Caco-2 (cell line): ENCODE measurements at places on chromosomes 12 and 14. TPM values are rescaled to one million over a fixed set of nuclear protein-coding genes. Genes with fewer than 3 reads are reported as not detected.

DNA sequence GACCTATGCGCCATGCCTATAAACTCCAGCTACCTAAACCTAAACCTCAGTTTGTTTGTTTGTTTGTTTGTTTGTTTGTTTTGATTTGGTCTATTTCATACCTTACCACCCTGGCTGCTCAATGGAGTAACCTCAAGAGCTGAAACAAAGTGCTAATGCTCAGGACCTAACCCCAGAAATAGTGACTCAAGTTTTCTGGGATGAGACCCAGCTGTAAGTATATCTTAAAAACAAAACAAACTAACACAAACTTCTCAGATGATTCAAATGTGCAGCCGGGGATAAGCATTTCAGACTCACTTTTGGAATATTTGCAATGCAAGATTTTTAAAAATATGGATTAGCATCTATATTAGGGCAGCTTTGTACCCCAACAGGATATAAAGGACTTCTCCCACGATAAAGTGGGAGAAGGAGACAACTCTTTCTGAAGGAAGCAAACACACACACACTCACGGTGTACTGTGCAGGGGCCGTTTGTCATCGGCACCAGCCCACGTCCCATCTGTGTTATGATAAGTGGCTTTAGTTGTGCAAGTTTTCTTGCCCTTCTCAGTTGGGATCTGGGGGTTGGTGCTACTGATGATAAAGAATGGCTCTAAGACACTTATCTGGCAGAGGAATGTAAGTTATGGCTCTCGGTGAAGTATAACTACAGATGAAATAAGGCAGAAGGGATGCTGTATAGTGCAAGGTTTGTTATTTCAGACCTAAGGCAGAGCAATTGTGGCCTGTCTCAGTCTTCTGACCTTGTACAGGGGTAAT is 516.7 kb upstream of the TMEM132C start:
- H3K27ac ChIP-seq = no peak overlapping the region
- no peaks in the 10 kb centered on the region for H3K4me1 ChIP-seq
- no peaks in the 10 kb centered on the region for H3K27me3 ChIP-seq

Gene BDKRB1
- 0.18 TPM in 1 of 2 replicates, not detected in the other for total RNA-seq

DNA sequence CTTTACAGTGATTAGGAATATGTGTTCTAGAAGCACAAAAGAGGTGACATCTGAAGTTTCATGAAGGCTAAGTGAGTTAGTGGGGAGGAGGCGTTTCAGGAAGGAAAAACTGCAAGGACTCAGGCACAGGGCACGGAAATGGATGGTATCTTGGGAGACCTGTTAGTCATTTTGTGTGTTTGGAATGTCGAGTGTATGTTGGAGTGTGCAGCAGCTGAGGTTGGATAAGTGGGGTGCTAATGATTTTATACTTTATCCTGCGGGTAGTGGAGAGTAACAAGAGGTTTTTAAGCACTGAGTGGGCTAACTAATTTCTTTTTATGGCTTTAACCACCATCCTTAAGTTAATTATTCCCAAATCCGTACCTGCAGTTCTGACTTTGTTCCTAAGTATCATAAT is 571.5 kb upstream of the FBXO33 start:
- no peak overlapping the region for H3K4me3 ChIP-seq
- DNase-seq = no peak
- no peaks in the 10 kb centered on the region for H3K36me3 ChIP-seq
- no peaks in the 10 kb centered on the region for H3K27me3 ChIP-seq

Gene HVCN1
- 0.23 TPM in 1 of 2 replicates, not detected in the other for total RNA-seq

DNA sequence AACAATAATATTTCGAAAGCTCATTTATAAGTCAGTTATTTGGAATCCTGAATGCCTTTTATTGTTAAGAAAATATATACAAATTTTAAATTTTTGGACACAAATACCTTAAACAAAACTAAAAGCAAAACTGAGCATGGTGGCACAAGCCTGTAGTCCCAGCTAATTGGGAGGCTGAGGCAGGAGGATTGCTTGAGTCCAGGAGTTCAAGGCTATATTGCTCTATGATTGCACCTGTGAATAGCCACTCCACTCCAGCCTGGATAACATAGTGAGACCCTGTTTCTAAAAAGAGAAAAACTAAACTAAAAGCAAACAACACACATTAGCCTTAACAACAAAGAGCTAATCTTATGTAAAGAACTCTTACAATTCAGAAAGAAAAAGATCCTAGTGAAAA is 78.8 kb downstream of the SMOC1 start:
- no peaks in the 10 kb centered on the region for H3K4me1 ChIP-seq
- no peak overlapping the region for H3K27ac ChIP-seq
- DNase-seq = no peak
- H3K4me3 ChIP-seq = no peak overlapping the region
- H3K36me3 ChIP-seq = no peaks in the 10 kb centered on the region

DNA sequence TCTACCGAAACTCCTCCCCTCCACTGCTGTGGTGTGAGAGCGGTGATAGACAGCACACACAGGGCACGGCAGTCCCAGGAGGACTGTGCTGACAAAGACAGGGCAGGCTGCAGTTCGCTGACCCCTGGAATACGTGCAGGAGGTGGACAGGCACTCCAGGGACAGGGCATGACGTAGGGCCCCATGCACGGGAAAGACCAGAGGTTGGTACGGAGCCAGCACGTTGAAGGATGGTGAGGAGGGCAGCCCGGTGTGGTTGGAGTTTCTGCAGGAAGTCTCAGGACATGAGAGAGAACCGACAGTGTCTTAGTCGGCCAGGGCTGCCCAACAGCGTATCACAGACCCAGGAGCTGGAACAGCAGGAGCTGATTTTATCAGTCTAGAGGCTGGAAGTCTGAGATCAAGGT is 254.2 kb upstream of the FKBP4 start:
- peaks cover 2% of the 10 kb centered on the region; the same call in 1 of the 2 replicates for H3K27me3 ChIP-seq
- no peaks in the 10 kb centered on the region for H3K4me1 ChIP-seq
- no peaks in the 10 kb centered on the region for H3K36me3 ChIP-seq
- DNase-seq = no peak

GRCh38 chr12:3790642-3791041 is 37.7 kb upstream of the CRACR2A start:
- H3K27ac ChIP-seq = no peak overlapping the region
- no peak for DNase-seq
- H3K4me3 ChIP-seq = no peak overlapping the region

Gene RGS6
- not detected in 2 replicates for total RNA-seq

DNA sequence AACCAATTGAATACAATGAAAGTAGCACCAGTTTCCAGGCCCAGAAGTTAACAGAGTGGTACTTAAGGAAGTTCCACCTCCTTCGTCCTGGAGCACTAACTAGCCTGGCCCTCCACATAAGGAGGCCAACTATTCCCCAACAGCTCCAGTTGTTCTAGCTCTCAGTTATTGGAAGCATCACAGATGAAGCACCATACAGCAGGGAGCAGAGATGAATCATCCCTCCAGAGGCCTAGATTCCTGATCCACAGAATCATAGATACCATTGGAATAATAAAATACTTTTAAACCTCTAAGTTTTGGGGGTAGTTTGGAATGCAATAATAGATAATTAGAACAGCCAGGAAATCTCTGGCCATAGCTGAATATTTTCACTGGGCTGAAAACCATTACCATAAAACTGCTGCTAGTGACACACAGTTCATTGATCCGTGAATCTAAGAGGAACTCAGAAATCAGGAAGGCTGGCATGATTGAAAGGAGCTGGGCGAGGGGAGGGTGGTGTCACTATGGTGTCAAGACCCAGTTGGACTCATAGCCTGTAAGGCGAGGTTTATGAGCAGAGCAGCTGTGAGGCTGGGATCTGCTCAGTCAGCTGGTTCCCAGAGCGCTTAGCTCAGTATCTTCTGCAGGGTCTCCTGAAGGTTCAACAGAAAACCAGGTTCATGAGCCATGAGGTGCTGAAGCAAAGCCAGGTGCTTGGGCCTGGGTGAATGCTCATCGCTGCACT is 371.4 kb upstream of the TMTC1 start:
- H3K27me3 ChIP-seq = no peaks in the 10 kb centered on the region
- H3K36me3 ChIP-seq = no peaks in the 10 kb centered on the region
- no peak overlapping the region for H3K27ac ChIP-seq
- DNase-seq = no peak

- H3K4me1 ChIP-seq = peaks cover 13% of the 10 kb centered on the region; the same call in 1 of the 2 replicates
- H3K27ac ChIP-seq = no peak overlapping the region
- no peaks in the 10 kb centered on the region for H3K36me3 ChIP-seq
- no peak overlapping the region for H3K4me3 ChIP-seq
- no peaks in the 10 kb centered on the region for H3K27me3 ChIP-seq
These were observed 31.0 kb downstream of the PLCZ1 start for GRCh38 chr12:18706798-18707197.

Gene PRB4
- total RNA-seq = not detected in 2 replicates

Gene ING4
- total RNA-seq = 31.6 and 32.8 TPM in 2 replicates

DNA sequence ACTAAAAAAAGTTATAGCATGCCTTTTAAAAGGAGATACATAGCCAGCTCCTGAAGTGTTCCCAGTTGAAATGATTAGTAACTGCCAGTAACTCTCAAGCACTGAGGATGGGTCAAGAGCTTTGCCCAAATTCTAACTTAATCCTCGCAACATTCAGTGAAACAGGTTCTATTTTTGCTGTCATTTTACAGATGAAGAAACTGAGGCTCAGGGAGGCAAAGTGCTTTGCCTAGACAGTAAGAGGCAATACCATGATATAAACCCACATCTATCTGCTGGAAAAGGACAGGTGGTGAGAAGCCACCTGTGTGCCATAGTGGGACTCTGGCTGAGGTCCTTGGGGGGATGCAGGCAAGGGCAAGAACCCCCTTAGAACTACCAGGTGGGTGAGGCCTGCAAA is 8.8 kb downstream of the TESC start:
- no peaks in the 10 kb centered on the region for H3K27me3 ChIP-seq
- H3K27ac ChIP-seq = no peak overlapping the region
- H3K36me3 ChIP-seq = no peaks in the 10 kb centered on the region
- H3K4me1 ChIP-seq = peaks cover 9% of the 10 kb centered on the region
- H3K4me3 ChIP-seq = no peak overlapping the region

DNA sequence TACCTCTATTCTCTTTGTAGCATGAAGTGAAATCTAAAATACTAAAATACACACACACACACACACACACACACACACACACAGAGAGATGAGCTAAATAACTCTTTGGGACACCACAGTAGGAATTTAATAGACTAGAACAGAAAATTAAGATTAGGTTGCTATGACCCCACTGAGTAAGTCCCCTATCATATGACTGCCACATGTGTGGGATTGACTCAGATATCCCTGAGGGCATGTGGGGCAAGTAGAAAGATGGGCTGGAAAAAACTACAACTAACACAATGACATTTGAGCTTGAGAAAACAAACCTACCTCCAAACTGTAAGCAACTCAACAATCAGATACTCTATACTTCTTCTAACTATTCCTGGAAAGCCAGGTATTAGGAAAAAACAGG is 27.0 kb downstream of the SLC25A21 start:
- no peaks in the 10 kb centered on the region for H3K36me3 ChIP-seq
- peaks cover 9% of the 10 kb centered on the region; the same call in 1 of the 2 replicates for H3K4me1 ChIP-seq
- no peak overlapping the region for H3K4me3 ChIP-seq
- H3K27ac ChIP-seq = no peak overlapping the region
- no peaks in the 10 kb centered on the region for H3K27me3 ChIP-seq
- DNase-seq = no peak

DNA sequence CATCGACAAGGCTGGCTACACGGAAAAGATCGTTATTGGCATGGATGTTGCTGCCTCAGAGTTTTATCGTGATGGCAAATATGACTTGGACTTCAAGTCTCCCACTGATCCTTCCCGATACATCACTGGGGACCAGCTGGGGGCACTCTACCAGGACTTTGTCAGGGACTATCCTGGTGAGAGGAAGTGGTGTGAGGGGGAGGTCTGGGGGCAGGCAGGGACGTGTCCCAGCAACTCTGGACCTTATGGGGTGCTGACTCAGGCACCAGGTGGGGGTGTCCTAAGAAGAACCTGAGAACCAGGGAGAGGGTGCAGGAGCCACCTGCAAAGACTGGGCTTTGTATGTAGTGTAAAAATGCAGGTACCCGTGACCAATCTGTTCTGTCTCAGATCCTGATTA is 5.2 kb downstream of the ENO2 start:
- peaks cover 11% of the 10 kb centered on the region for H3K4me1 ChIP-seq
- no peaks in the 10 kb centered on the region for H3K27me3 ChIP-seq
- H3K4me3 ChIP-seq = no peak overlapping the region
- no peak overlapping the region for H3K27ac ChIP-seq
